Naive thymus-derived CD4-positive, alpha-beta T cell (primary cell): ENCODE measurements at places on chromosomes 4 and X. TPM values are rescaled to one million over a fixed set of nuclear protein-coding genes. Genes with fewer than 3 reads are reported as not detected.

GK gene
- 5.7 TPM for total RNA-seq

MAGEC1 gene
- not detected for total RNA-seq

ADRA2C gene
- total RNA-seq, result not detected

IL2RG gene
- total RNA-seq, result 228 TPM

FAM114A1 gene
- total RNA-seq, result not detected

GASK1B gene
- total RNA-seq, result 1.00 TPM

ELK1 gene
- total RNA-seq, result 29.3 TPM

DNA sequence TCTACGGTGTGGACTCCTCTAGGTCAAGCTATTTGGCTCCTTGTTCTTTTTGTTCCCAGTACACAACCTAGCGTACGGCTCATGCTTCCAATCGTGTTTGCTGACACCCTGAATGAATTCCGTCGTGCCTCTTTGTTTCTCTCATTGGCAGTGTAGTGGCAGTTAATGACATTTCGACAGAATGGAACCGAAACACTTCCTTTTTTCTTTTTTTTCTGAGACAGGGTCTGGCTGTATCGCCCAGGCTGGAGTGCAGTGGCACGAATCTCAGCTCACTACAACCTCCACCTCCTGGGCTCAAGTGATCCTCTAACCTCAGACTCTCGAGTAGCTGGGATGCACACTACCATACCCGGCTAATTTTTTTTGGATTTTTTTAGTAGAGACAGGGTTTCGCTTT lies 113.3 kb upstream of the ATP6AP2 start:
- no peak for DNase-seq

- no peak for DNase-seq
These were observed 28.1 kb downstream of the FGF2 start for GRCh38 chr4:122854447-122855352.

GRCh38 chr4:73860181-73860580 lies 7.1 kb downstream of the PF4V1 start:
- no peak for DNase-seq

GRCh38 chr4:140027101-140027500 lies 126.9 kb downstream of the MAML3 start:
- DNase-seq, result no peak

DNA sequence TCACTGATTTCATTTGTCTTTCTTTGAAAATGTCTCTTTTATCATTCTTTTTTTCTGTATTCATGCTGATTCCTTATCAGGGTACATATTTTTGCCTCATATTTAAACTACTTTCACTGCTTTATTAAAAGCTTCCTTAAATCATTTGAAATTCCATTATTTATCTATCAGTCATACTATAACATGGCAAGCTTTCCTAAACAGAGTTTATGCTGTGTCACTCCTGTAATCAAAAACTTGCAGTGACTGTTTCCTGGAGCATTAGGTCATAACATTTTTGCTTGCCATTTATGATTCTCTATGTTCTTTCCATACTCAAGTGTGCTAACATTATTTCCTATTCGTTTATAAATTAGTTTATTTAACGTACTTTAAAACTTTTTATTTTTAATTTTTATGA lies 203.7 kb downstream of the BMPR1B start:
- no peak for DNase-seq

DNA sequence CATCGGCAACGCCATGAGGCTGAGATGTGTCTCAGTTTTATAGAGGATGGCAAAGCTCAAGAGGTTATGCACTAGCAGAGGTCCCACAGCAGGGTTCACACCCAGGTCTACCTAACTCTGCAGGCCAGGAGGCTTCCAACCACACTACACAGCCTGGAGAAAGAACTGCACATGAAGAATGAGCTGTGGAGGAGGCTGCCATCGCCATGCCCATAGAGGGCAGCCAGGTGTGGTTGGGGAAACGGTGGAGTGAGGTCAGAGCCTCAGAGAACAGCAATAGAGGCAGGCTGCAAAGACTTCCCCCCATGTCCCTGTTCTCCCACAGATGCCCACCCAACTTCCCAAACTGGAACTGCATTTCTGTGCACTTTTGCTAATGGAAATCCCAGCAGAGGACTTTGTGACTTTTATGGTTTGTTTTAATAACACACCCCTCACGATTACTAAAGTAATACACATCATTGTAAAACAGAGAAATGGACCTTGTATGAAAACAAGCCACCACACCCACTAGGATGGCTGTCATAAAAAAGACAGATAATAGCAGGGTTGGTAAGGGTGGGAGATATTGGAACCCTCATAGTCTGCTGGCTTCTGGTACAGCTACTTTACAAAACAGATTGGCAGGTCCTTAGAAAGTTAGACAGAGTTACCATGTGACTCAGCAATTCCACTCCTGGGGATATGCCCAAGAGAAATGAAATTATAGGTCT lies 58.9 kb upstream of the PROM1 start:
- DNase-seq, result no peak

DNA sequence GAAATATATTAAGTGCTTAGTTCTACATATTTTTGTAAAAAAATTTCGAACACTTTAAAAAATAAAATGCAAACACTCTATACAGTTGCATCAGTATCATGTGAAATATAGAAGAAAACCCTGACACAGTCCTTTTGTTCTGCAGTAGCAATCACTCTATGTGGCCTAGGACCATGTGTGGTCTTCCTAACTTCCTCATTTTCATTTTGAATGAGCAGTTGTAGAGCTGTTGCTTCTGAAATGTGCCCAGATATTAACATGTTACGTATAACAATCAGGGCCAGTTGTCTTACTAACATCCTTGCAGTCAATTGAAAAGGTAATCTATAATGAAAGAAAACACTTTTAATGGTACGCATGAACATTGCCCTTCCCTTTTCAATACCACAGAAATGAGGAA lies 107.9 kb downstream of the ZNF827 start:
- DNase-seq, result no peak

DNA sequence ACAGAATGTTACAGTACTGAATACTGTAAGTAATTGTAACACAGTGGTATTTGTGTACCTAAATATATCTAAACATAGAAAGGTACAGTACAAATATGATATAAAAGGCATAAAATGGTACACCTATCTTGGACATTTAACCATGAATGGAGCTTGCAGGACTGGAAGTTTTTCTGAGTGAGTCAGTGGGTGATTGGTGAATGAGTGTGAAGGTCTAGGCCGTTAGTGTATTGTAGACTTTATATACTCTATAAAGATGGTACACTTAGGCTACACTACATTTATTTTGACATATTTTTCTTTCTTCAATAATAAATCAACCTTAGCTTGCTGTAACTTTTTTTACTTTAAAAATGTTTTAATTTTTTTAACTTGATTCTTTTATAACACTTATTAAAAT lies 422.5 kb upstream of the FSTL5 start:
- no peak for DNase-seq

DNA sequence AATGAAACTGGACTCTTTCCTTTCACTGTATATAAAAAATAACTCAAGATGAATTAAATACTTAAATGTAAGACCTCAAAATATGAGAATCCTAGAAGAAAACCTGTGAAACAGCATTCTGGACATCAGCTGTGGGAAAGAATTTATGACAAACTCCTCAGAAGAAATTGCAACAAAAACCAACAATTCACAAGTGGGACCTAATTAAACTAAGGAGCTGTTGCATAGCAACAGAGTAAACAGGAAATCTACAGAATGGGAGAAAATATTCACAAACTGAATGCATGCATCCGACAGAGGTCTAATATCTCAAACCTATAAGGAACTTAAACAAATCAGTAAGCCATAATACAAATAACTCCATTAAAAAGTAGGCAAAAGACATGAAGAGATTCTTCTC lies 851.7 kb upstream of the PCDH10 start:
- no peak for DNase-seq

DNA sequence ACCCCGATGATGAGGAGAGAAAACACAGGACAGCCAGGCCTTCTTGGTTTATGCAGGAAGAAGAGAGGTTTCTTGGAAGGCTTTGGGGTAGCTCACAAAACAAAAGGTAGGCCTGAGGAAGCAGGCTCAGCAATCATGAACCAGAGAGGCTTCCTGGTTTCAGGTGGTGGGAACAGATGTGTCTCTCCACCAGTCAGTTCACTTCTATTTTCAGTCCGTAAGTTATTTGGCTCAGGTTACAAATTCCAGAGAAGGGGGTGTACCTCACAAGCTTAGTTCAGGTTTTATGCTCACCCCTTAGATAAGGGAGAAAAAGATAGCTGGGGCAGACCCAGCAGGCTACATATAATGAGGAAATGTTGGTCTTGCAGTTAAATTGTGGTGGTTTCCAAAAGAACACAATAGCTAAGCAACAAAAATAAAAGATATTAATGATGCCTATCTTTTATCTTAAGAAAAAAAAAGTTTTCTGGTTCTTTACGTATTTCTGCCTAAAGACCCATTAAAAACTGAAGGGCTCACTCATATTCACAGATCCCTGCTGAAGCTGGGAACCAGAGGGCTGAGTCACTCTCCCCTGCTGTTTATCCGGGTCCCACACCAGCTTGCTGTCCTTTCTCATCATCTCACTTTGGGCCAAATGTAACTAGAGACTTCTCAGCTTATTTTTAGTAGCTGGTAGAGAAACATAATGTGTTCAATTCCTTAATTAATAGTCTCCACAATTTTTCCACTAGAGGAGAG lies 177.0 kb downstream of the CAMK2D start:
- DNase-seq, result no peak

DNA sequence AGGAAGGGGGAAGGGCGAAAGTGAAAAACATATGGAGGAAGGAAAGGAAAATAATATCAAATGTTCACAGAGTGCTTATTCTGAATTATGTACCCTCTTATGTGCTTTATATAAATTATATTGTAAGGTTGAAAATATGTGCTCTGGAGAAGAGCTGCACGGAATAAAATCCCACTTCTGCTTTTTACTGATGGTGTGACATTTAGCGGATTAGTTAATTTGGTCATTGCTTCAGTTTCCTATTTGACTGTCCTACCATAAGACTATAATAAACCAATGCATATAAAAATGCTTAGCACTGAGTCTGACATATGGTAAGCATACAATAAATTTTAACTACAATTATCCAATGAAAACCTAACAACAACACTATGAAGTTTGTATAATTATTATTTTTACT lies 86.2 kb downstream of the NPFFR2 start:
- no peak for DNase-seq

- DNase-seq, result no peak
These were observed 242.5 kb upstream of the VCX3A start for GRCh38 chrX:6777238-6778002.

DNA sequence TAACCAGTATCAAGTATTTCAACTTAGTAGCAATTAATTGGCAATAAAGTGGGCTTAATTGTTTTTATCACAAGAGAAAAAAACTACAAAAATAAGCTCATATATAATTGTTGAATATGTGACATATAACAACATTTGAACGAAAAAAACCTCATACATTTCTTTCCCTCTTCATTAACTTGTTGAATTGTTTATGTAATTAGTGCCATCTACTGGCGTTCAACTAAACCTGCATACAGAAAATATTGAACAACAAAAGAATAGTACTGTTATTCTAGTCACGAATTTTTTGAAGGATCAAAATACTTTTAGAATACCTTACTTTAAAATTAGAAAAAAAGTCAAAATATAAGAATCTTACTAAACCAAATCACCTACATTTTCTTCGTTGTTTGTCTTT lies 586.5 kb upstream of the FTHL17 start:
- DNase-seq, result no peak

DNA sequence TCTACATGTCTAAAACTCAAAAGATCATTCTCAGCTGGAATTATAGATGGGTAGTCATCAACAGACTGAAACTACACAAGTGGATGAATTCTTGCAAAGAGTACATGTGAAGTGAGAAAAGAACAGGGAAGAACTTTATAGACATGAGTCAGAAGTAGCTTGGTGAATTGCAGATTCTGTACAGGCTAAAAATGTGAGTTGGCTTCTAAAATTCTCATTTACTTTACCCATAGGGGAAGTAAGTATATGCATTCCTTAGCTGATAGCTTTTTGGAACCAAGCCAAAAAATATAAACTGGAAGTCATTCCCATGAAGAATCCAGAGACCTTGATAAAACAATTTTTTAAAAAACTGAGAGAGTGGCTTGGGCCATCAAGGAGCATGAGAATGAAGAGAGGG lies 584.2 kb upstream of the FTHL17 start:
- DNase-seq, result no peak
